ENCODE measurements at places on chromosomes 7 and 10. TPM values are rescaled to one million over a fixed set of nuclear protein-coding genes. Genes with fewer than 3 reads are reported as not detected.

The PDSS1 gene
- total RNA-seq: 14.6 TPM

The VIPR2 gene
- total RNA-seq: not detected

The HOXA3 gene
- 9.6 TPM for total RNA-seq

The CLRN3 gene
- total RNA-seq: not detected

The TMEM139 gene
- 1.3 TPM for total RNA-seq

The CHPF2 gene
- 44.9 TPM for total RNA-seq
